Suprapubic skin (tissue), 4 donors: ENCODE measurements at places on chromosomes 5 and 9.

DNA sequence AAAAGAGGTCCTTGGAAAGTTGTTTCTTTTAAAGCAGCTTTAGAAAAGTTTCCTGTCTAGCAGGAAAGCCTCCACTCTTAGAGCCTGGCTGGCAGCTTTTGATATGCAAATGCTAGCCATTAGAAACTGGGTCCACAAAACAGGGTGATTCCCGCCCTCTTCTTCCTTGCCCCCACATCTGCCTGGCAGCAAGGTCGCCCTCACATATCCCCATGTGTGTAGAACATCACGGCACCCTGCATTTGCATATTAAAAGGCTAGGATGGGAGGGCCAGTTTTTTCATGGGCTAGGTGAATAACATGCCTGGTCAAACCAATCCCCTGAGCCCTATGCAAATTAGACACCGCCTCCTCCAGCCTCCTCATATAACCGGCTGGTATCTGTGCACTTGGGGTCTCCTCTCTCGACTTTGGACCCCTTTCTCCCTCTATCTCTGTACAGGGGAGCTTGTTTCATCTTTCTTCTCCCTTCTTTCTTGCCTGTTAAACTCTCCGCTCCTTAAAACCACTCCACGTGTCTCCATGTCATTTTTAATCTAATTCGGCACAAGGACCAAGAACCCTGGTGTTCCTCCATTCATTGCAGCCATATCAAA lies 426.8 kb upstream of the CTNND2 start:
- H3K27me3 ChIP-seq: no peaks in the 10 kb centered on the region
- no peak overlapping the region for H3K4me3 ChIP-seq
- no peaks in the 10 kb centered on the region for H3K4me1 ChIP-seq
- no peaks in the 10 kb centered on the region for H3K36me3 ChIP-seq

- no peak for DNase-seq
- no peak overlapping the region for H3K4me3 ChIP-seq
- no peak overlapping the region for H3K27ac ChIP-seq
- no peaks in the 10 kb centered on the region for H3K4me1 ChIP-seq
Measured at GRCh38 chr5:152551061-152551460, 146.0 kb upstream of the NMUR2 start.

DNA sequence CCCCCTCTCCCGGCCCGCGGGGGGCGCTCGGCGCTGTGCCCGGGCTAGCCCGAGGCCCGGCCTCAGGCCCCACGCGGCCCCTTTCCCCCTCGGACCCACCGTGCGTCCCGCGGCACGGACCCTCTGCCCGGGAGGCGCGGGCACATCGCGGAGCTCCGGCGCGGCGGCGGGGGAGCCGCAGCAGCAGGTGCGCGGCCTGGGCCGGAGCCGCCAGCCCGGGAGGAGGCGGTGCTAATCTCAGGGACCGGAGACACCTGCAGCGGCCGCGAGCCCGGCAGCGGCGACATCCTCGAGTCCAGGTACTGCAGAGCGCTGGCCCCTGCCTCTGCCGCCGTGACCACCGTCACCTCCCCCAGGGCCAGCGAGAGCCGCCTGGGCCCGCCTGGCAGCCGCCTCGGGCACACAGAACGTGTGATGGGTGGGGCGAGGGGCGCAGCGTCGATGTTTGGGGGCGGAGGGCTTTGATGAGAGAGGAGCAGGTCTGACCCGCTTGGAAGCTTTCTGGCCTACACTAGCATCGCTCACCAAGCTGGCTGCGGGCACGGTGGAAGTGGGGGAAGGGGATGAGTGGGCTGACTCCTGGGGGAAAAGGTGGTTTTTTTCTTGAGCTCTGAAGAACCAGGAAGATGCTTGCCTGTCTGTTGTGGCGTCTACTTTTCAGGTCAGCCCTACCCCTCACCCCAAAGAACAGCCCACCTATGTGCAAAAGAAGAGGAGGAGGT lies 524 bp downstream of the CYFIP2 start:
- DNase-seq: no peak
- H3K36me3 ChIP-seq: no peaks in the 10 kb centered on the region
- peaks cover 9% of the 10 kb centered on the region for H3K27me3 ChIP-seq
- no peak overlapping the region for H3K27ac ChIP-seq

GRCh38 chr9:29176231-29176630 lies 1603.0 kb upstream of the C9orf72 start:
- no peak for DNase-seq
- no peaks in the 10 kb centered on the region for H3K4me1 ChIP-seq
- no peaks in the 10 kb centered on the region for H3K36me3 ChIP-seq

GRCh38 chr5:35009657-35010056 lies 38.1 kb downstream of the AGXT2 start:
- no peak overlapping the region for H3K4me3 ChIP-seq
- H3K4me1 ChIP-seq: no peaks in the 10 kb centered on the region
- H3K27ac ChIP-seq: no peak overlapping the region
- H3K36me3 ChIP-seq: no peaks in the 10 kb centered on the region
- no peaks in the 10 kb centered on the region for H3K27me3 ChIP-seq
- no peak for DNase-seq

- H3K27me3 ChIP-seq: no peaks in the 10 kb centered on the region
- H3K36me3 ChIP-seq: no peaks in the 10 kb centered on the region
- H3K4me3 ChIP-seq: no peak overlapping the region
- H3K4me1 ChIP-seq: no peaks in the 10 kb centered on the region
- H3K27ac ChIP-seq: no peak overlapping the region
- DNase-seq: no peak
Measured at GRCh38 chr5:157172403-157172802, 6.3 kb upstream of the GARIN3 start.

DNA sequence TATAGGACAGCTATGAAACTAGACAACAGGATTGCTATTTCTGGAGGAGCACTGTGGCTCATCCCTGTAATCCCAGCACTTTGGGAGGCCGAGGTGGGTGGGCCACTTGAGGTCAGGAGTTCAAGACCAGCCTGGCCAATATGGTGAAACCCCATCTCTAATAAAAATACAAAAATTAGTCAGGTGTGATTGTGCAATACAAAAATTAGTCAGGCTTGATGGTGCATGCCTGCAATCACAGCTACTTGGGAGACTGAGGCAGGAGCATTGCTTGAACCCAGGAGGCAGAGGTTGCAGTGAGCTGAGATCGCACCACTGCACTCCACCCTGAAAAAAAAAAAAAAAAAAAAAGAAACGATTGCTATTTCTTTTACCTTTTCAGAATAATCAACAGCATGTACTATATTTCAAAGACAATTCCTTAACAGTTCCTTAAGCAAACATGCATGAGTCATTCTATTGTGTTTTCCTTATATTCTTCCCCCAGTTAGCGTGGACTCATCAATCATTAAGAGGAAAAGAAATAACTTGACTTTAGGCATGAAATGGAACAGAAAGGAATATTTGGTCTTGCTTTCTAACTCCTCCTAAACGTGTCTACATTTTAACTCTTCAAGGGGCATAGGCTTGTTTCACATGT lies 162.6 kb downstream of the TAF11L14 start:
- H3K36me3 ChIP-seq: no peaks in the 10 kb centered on the region
- H3K4me1 ChIP-seq: no peaks in the 10 kb centered on the region
- H3K27me3 ChIP-seq: no peaks in the 10 kb centered on the region
- H3K27ac ChIP-seq: no peak overlapping the region

DNA sequence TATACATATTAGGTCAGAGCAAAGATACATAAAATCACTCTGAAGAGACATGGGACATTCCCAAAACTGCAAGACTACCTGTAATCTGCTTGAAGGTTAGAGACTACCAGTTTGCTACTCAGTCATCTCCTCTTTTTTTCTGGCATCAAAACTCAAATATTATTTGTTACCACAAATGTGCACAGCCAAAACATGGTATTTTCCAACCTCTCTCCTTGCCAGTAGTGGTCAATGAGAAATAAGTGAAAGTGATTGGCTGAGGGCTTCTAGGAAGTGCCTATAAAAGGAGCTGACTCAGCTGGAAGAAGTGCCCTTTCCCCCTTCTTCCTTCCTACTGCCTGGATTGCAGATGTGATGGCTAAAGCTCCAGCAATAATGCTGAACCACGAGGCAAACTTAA lies 13.8 kb downstream of the GZMK start:
- H3K27ac ChIP-seq: no peak overlapping the region
- no peak overlapping the region for H3K4me3 ChIP-seq
- DNase-seq: no peak
- no peaks in the 10 kb centered on the region for H3K4me1 ChIP-seq

GRCh38 chr5:76341651-76342334 lies 61.3 kb upstream of the IQGAP2 start:
- no peak overlapping the region for H3K27ac ChIP-seq
- H3K27me3 ChIP-seq: no peaks in the 10 kb centered on the region
- peaks cover 4% of the 10 kb centered on the region for H3K4me1 ChIP-seq
- H3K36me3 ChIP-seq: no peaks in the 10 kb centered on the region

- H3K27me3 ChIP-seq: peaks cover 3% of the 10 kb centered on the region
- no peaks in the 10 kb centered on the region for H3K36me3 ChIP-seq
- no peak overlapping the region for H3K27ac ChIP-seq
- no peak overlapping the region for H3K4me3 ChIP-seq
- no peaks in the 10 kb centered on the region for H3K4me1 ChIP-seq
Measured at GRCh38 chr9:2904242-2904930, 60.5 kb upstream of the PUM3 start.

- DNase-seq: no peak
- H3K27ac ChIP-seq: no peak overlapping the region
- no peaks in the 10 kb centered on the region for H3K27me3 ChIP-seq
- no peaks in the 10 kb centered on the region for H3K36me3 ChIP-seq
- no peaks in the 10 kb centered on the region for H3K4me1 ChIP-seq
Measured at GRCh38 chr9:17322882-17323864, 188.3 kb downstream of the CNTLN start.

GRCh38 chr9:38358390-38359296 lies 33.9 kb upstream of the ALDH1B1 start:
- no peaks in the 10 kb centered on the region for H3K27me3 ChIP-seq
- no peaks in the 10 kb centered on the region for H3K36me3 ChIP-seq
- DNase-seq: peak; percentile 66
- H3K4me3 ChIP-seq: no peak overlapping the region

GRCh38 chr5:130908186-130908585 lies 256.9 kb downstream of the HINT1 start:
- no peak for DNase-seq
- no peak overlapping the region for H3K4me3 ChIP-seq
- H3K27me3 ChIP-seq: no peaks in the 10 kb centered on the region
- H3K36me3 ChIP-seq: no peaks in the 10 kb centered on the region
- no peaks in the 10 kb centered on the region for H3K4me1 ChIP-seq

GRCh38 chr9:22483528-22484070 lies 37.0 kb downstream of the DMRTA1 start:
- no peak overlapping the region for H3K4me3 ChIP-seq
- no peak overlapping the region for H3K27ac ChIP-seq
- no peaks in the 10 kb centered on the region for H3K36me3 ChIP-seq
- no peaks in the 10 kb centered on the region for H3K27me3 ChIP-seq
- no peaks in the 10 kb centered on the region for H3K4me1 ChIP-seq
